Heart right ventricle (tissue), 16 donors: ENCODE measurements at places on chromosomes 5 and 9.

GRCh38 chr5:103366918-103367549 is 108.5 kb downstream of the MACIR start:
- no peak for DNase-seq

DNA sequence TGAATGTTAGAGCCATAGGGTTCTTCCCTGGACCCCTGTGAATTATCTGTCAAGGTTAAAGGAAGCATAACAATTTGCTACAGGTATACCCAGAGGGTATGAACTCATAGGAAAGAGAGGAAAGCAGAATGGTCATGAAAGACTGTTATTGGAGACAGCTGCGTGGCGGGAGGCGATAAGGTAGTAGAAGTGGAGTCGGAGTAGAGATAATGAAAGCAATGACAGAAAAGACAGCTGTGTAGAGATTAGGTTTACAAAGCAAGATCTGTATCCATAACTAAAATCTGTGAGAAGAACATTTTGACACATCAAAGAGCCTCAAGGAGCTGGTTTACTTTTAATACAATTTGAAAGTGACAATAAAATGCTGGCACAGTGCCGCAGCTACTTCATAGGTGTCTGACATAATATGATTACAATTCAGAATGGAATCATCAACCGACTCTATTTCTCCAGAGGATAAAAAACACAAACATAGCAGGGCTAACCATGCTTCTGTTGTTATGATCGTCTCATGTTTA is 603.9 kb downstream of the CDH12 start:
- DNase-seq = no peak

GRCh38 chr9:7011395-7012067 is 253.8 kb downstream of the KDM4C start:
- DNase-seq = no peak

DNA sequence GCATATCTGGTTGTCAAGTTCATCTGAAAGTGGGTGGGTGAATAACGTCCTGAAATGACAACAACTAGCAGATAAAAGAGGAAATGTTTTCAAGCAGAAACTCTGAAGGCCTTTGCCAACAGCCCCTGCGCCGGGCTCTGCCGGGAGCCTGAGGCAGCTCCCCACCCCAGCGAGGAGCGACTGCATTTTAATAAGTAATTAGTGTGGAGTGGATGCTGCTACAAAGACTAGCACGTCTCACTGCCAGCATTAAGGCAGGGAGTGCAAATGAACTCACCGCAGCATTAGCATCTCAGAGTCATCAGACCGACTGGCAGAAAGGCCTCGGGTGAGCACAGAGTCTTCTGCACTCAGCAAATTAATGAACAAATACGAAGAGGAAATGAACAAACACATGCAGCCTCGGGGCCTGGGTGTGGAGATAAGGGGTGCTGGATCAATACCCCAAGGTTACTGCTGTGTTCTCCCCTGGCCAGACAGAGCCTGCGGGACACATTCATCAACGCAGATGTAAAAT is 63.8 kb downstream of the VAV2 start:
- no peak for DNase-seq

- DNase-seq = no peak
Observed at GRCh38 chr9:27003426-27004077, 1.9 kb downstream of the LRRC19 start.

GRCh38 chr5:66880401-66880800 is 284.2 kb downstream of the MAST4 start:
- no peak for DNase-seq

DNA sequence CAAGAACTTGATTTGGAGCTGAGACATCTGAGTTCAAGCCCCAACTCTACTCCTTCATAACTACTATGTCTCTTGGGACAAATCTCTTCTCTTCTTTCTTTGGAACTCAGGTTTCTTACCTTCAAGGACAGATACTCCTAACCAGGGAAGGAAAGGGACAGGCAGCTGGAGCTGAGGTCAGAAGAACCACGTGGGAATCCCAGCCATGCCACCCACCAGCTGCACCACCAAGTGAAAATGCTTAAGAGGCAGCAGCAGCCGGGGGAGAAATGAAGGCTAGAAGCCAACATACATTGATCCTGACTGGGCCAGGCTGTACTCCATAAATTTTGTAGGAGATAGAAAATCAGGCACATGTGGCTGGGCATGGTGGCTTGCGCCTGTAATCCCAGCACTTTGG is 9.6 kb upstream of the OR5C1 start:
- no peak for DNase-seq

GRCh38 chr5:23825196-23825595 is 317.8 kb downstream of the PRDM9 start:
- DNase-seq = no peak

GRCh38 chr9:89066835-89067234 is 75.6 kb downstream of the S1PR3 start:
- DNase-seq = no peak

- DNase-seq = no peak
Observed at GRCh38 chr5:107306594-107306993, 364.1 kb downstream of the EFNA5 start.

DNA sequence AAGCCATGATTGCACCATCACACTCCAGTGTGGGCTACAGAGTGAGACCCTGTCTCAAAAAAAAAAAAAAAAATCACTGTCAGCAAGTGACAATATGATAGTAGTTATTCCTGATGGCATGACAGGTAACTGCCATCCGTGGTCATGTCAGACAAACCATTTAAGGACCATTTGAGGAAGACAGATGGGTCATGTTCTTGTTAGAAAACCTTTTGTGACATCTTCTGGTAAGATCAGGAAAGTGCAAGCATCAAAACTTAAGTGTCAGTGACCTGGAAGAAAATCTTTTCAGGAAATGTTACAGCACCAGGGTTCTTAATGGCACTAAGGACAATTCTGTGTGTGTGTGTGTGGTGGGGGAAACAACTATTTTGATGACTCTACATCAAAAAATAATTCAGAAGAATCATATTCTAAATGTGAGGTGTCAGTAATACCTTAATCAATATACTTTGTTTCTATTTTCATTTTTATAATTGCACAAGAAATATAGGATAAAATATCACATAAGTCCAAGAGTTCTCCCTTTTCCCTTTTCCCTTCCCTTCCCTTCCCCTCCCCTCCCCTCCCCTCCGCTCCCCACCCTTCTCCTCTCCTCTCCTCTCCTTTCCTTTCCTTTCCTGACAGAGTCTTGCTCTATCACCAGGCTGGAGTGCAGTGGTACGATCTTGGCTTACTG is 17.8 kb downstream of the SLC38A9 start:
- no peak for DNase-seq

GRCh38 chr5:172845154-172845553 is 11.1 kb downstream of the ERGIC1 start:
- DNase-seq = no peak

DNA sequence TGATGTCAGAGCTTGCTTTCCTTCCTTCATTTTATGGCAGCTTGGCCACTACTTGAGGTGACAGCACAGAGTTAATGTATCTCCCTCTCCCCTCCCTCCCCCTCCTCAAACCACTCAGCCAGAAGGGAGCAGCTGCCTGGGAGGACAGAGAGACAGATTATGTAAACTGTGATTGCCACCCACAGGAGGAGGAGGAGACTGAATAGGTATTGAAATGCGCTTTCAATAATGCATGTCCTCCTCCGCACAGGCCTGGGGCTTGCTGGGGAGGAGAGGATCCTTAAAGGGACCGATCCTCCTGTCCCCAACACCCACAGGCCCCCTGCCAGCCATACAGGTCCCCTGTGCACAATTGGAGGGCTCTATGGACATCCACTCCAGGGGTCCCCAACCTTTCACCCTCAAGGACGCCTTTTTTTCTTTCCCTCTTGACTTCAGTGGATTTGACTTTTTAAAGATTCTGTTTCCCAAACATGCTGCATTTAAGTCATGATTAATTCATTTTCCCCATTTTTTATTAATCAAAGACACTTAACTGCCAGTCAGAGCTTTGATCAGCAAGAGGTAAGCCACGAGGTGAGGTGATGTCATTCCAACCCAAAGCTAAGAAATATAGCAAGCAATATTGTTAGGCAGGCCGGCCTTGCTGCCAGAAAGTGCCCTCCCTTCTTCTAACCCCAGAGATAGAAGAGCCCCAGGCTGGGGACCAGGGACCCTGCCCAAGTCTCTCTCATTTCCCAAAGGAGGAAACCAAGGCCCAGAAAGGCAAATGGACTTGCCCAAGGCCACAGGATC is 47.5 kb upstream of the CPLX2 start:
- DNase-seq = no peak

DNA sequence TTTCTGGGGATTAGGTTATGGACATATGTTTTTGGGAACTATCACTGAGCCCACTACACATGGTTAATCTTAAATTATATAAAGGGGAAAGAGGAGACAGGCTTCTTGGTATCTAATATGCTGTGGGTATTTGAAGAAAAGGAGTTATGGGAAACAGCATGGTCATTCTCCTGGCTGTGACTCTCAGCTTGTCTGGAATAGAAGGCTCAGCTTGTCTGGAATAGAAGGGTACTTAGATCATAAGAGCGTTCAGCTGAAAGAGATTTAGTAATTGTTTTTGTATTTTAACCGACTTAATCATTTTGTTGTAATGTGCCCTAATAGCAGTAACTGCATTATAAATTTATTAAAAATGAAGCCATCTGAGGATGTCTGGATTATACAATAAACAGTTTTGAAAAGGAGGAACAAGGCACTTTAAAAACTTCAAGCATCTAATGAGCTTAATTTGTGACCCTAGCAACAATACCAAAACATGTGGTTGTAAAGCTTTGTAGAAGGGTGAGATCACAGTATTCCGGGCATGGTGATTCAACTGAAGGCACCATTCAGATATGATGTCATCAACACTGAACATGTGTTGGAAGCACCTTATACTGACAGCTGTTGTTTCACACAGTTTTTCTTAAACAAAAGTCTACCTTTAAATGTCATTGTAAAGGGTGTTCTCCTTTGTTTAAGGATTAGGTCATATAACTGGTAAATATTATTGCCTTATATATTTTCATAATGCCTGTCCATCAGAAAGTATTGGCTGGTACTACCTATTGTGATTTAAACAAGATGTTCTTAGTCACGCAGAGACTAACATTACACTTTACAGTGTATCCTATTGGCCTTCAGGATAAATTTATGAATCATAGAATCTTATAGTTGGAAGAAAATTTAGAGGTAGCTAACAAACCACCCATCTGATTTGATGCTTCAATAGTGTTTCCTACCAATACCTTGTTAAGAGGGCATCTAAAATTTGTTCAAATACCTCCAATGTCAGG is 2174.1 kb upstream of the WWC1 start:
- no peak for DNase-seq

DNA sequence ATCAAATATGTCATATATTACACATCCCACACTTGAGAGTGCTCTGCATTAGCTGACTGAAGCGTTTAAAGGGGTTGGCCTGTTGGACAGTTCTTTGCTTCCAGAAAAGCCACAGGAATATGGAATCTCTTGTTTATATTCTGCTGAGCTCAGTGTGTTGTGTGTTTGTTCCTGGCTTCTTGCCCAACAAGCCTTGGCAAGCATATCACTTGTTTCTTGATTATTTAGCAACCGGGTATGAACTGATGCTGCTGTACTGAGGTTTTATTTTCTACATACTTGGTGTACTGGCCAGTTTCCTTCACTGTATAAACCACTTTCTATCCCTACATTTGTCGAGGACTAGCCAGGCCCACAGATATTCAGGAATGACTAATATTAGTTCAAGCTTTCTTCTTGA is 378.9 kb downstream of the KCTD16 start:
- no peak for DNase-seq

DNA sequence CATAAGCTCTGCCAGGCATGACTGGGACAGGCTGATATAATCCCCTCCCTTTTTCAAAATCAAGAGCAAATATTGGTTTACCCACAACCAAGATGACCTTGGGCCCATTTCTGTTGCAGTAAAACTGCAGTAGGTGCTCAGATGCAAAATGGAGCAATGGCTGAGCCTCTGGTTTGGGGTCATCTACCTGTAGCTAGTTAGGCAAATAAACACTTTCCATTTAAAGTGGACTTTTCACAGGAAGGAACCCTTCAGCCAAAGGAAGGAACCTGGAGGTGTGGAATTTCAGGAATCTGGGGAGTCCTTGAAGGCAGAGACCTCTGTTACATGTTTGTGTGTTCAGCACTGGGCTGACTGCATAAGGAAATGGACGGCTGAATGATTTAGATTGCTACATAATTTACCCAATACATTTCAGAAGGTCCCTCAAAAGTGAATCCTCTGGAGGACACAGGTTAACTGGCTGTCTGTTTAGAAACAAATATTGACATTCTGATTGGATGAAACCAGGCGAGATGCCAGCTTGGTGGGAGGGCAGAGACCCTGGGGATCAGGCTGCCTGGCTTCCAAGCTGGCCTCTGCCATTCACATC is 170.1 kb upstream of the ZNF618 start:
- no peak for DNase-seq
